ENCODE measurements at places on chromosomes 4 and X.
A peak's percentile ranks its signal among the peaks of the same experiment; 100 is the strongest.

DNA sequence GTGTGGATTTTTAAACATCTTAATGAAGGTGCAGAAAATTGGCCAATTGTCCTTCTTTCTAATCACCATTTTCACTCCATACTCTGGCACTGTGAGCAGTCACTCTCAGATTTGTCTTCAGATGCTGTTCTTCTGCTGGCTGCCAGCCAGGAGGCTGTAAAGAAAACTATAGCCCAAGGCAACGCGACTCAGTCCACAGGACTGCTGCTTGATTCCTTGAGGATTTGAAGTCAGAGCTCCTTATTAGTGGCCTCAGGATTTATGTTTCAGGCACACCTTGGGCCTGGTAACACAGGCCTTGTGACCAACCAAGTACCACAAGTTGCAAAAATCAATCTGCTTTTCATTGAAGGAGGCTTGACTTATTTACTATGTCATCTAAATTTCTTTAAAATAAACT is 342.6 kb downstream of the GPM6A start:
- DNase-seq: no peak

GRCh38 chrX:15336023-15336413 is 695 bp upstream of the PIGA start:
- DNase-seq: peak; percentile 17

- DNase-seq: no peak
These were observed 108.3 kb upstream of the DIAPH2 start for GRCh38 chrX:96576368-96576767.

DNA sequence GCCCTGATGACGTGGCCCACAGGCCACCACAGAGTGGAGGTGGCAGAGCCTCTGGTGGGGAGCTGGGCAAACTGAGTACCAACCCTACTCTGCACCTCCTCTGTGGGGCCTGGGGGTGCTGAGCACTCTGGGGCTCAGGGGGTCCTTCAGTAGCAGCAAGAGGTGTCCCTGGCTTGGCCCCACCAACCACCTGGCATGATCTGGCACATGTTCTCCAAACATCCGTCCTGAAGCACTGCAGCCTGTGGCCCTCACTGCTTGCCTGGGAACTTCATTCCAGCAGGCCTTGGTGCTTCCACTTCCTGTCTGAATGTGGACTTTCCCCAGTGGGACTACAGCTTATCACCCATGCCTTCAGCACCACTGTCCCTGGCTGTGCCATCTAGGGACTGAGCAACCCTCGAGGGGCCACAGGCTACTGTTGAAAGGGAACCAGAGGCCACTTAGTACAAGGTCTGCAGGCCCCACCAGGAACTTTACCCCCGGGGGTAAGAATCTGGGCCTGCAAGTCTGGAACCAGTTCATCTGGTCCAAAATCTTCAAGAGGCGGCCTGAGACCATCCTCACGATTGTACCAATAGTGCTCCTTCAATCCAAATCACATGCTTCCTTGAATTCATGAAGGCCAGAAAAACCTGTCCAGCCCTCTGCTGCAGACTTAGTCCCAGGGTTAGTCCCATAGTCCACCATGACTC is 13.2 kb downstream of the TNIP2 start:
- no peak for DNase-seq

DNA sequence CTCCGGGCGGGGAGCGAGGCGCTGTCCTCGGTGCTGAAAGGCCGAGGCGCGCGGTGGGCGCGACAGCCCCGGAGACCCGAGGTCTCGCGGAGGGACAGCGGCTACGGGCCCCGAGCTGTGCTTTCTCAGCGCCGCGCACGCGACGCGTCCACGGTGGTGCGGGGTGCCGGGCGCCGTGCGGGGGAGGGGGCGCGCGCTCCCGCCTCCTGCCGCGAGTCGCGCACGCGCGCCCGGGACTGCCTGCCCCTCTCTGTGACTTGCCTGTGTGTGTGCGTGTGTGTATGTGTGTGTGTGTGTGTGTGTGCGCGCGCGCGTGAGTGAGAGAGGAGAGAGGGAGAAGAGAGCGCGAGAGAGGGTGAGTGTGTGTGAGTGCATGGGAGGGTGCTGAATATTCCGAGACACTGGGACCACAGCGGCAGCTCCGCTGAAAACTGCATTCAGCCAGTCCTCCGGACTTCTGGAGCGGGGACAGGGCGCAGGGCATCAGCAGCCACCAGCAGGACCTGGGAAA is at the start of gene GRIA2:
TSS of gene GRIA2 (plus strand) at position 358 of the 511 bp plus-strand sequence. CDS start 315 bp downstream, outside the sequence.
- no peak for DNase-seq

GRCh38 chr4:169033660-169034059 is 23.6 kb upstream of the CBR4 start:
- DNase-seq: no peak

DNA sequence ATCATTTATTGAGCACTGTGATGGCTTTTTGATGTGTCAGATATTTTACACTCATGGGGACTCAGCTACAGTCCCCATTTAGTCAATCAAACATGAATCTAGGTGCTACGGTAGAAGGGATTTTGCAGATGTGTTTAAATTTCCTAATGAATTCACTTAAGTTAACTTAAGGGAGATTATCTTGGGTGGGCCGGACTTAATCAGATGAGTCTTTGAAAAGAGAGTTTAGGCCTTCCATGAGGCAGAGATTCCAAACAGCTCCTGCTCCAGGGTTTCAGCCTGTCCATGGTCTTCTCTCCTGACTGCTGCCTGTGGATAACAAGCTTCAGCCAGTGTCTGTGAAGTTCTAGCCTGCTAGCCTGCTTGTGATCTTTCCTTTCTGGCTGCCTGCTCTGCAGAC is 202.4 kb downstream of the IDS start:
- DNase-seq: no peak

DNA sequence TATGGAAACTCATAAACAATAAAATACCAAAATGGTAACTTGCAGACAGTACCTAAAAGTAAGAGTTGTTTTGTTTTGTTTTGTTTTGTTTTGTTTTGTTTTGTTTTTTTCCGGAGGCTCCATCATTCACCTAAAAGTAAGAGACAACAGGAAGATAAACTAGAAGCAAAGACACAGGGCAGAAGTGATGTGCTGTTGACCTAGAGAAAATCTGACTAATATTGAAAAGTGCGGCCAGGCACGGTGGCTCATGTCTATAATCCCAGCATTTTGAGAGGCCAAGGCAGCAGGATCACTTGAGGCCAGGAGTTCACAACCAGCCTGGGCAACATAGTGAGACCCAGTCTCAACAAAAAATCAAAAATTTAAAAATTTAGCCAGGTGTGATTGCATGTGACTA is 5.6 kb upstream of the CENPC start:
- no peak for DNase-seq

Data from activated T-helper 1 cell treated with anti-CD3 and anti-CD28 coated beads, Interleukin-2, amount 50 U/mL, for 16 hours (primary cell).